Upper lobe of left lung (tissue), 6 donors: ENCODE measurements at places on chromosomes 12 and 14.

- DNase-seq: no peak
Observed at GRCh38 chr12:72502546-72502945, 230.4 kb downstream of the TRHDE start.

DNA sequence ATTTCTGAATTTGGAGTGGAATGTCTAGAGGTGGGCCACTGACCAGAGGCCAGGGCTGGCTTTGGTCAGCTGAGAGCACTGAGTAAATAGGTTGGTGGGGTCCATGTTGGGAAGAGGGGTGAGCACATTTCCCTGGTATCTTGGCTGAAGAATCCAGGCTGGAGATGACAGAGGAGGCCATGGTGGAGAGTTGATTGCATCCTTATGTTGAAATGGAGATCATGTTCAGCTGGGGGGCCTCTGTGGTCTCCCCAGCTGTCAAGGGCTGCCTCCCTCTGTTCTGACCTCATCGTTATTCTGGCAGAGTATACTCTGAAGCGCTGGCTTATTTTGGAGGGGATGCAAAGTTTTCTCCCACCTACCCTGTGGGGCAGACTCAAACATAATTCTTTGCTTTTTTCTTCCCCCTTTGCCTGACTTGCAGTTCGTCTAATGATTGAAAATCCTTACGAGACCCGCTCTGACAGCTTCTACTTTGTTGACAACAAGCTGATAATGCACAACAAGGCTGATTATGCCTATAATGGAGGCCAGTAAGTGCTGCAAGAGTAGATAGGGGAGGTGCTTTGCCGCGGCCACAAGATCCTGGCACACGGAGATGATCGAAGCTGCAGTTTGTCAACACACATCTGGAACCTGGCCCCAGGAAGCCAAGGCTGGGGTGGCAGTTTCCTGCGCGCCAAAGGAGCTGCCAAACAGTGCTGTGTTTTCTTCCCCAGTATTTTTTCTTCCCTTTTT lies 6.0 kb upstream of the ACADS start:
- no peak for DNase-seq

GRCh38 chr12:22272335-22273151 lies 62.0 kb downstream of the ST8SIA1 start:
- DNase-seq: no peak

- no peak for DNase-seq
Observed at GRCh38 chr14:61887628-61888027, 125.4 kb downstream of the SNAPC1 start.
